ENCODE measurements at places on chromosomes 4 and X.

GRCh38 chr4:168831585-168831918 is 178.5 kb downstream of the CBR4 start:
- no peak for DNase-seq

DNA sequence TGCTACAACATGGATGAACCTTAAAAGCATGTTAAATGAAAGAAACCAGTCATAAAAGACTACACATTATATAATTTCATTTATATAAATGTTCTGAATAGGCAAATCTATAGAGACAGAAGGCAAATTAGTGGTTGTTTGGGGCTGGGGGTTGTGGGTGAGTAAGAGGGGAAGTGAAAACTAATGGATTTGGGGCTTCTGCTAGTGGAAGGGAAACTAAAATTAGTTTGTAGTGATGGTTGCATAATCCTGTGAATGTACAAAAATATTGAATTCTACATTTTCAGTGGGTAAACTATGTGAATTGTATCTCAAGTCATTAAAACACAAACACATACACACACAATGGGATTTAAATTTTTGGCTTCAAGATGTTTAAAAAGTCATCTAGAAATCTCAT is 25.4 kb upstream of the LIMCH1 start:
- DNase-seq = no peak

- DNase-seq = no peak
Observed at GRCh38 chr4:124132161-124132560, 580.4 kb downstream of the ANKRD50 start.

- no peak for DNase-seq
Observed at GRCh38 chr4:16106956-16107355, 23.1 kb upstream of the PROM1 start.

GRCh38 chr4:153758688-153759406 is 977 bp downstream of the RNF175 start:
- DNase-seq = peak; percentile 64

GRCh38 chr4:10104211-10104990 is 12.2 kb downstream of the WDR1 start:
- DNase-seq = no peak

DNA sequence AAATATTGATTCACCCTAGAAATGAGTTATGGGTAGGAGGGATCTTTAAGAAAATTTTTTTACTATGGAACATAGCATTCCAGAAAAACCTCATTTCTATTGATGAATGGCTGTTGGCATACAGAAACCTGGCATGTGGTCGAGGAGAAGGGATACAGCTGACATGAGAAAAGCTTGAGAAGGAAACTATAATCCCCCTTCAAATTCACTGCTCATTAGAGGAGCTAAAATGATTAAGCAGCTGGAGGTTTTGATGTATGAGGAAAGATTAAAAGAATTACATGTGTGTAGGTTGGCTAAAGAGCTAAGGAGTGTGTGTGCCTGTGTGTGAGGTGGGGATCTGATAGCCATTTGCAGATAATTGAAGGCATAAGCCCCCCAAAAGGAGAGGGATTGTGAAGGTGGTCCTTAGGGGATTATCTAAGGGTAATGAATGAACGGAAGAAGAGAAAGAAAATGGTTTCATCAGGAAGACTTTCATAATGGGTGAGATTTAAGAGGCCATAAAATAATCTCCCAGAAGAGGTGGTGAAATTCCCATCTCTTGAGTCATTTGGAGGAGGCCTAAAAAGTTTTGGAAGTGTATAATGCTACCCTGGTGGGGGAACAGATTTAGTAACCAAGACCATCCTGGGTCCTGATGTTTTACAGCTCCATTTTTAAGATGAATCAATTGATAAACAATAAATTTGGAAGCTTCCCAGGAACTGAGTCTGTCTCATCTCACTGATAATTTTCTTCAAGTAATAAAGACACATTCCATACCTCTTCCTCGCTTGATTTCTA is 272.0 kb upstream of the HAND2 start:
- DNase-seq = no peak

DNA sequence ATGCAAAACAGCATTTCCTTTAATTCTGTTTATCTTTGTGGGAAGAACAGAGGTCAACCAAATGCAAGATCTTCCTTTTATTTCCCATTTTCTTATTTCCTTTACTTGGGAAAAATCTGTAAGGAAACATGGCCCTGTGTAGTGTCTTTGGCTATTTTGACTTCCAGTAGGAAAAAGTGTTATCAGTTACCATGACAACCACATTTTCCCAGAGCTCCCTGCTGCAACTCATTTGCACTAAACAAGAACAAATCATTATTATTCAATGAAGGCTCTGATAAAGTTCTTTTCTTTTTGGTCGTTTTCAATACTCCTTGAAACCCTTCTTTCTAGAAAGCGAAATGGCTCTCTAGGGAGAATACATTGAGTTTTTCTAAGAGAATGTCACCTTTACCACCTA is 117.2 kb upstream of the DDX53 start:
- no peak for DNase-seq

DNA sequence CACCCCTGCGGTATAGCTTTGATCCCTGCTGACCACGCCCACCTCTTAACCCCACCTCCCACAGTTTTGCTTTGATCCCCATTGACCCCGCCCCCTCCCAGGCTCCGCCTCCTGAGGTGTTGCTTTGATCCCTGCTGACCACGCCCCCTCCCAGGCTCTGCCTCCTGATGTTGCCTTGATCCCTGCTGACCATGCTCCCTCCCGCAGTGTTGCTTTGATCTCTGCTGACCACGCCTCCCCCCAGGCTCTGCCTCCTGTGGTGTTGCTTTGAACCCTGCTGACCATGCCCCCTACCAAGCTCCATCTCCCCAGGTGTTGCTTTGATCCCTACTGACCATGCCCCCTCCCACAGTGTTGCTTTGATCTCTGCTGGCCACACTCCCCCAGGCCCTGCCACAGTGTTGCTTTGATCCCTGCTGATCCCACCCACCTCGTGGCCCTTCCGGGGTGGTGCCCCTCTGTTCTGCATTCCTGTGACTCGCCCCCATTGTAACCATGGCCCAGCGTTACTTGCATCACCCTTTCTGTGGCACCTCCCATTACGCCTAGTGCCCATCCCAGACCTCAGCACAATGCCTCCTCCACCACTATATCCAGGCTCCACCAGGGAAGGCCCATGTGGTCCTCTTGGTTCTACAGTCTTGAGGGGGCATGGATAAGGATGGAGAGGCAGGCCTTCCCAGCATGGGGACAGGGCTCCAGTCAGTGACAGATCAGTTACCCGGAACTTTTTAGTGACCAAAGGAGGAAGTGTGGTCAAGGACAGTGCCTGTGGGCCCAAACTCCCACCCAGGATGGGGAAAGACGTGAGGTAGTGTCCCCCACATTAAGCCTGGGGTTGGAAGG is 70.8 kb downstream of the ADRA2C start:
- DNase-seq = peak; percentile 17

GRCh38 chrX:154804957-154805695 is at the start of gene MPP1:
TSS of gene MPP1 (minus strand) at chrX:154805485. CDS start at chrX:154805373, 112 bp downstream.
- DNase-seq = peak; percentile 91

DNA sequence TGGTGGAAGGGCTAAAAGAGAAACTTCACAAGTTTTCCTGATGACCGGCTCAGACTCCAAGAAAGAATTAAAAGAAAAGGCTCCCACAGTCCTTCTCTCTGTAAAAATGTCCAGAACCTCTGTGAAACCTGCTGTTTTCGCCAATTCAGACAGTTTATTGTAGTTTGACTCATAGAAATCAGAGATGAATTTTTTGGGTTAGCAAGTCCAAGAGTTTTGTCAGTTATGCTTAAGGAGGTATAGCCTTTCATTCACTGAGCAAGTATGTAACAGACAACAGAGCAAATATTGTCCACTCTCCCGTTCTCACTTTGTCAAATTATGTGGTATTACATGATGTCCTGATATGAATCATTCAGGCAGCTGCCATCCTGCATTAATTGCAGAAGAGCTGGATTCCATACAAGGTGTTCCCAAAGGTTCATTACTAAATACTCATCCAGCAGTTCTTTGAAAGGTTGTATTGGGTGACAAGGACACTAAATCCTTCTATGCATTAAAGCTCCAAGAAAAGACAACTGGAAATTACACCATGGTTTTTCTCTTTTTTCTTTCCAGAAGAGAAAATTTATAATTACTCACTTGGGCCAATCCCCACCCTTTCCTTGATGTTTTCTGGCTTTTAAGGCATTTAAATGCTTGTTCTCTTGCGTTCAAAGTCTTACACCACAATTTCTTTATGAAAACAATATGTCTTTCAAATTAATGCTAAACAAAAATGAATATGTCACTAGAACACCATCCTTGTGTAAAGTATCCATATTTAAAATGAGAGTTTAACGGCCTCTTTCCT is 30.0 kb upstream of the PLAC1 start:
- no peak for DNase-seq

- no peak for DNase-seq
Observed at GRCh38 chr4:142567199-142567598, 278.9 kb downstream of the INPP4B start.

DNA sequence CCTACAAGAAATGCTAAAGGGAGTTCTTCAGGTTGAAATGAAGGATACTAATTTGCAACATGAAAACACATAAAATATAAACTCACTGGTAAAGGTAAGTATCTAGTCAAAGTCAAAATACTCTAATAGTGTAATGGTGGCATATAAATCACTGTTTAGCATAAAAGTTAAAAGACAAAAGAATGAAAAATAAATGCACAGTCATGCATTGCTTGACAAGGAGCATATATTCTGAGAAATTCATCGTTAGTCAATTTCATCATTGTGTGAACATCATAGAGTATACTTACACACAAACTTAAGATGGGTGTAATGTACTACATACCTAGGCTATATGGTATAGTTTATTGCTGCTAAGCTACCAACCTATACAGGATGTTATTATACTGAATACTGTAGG is 194.4 kb upstream of the PDE5A start:
- no peak for DNase-seq

DNA sequence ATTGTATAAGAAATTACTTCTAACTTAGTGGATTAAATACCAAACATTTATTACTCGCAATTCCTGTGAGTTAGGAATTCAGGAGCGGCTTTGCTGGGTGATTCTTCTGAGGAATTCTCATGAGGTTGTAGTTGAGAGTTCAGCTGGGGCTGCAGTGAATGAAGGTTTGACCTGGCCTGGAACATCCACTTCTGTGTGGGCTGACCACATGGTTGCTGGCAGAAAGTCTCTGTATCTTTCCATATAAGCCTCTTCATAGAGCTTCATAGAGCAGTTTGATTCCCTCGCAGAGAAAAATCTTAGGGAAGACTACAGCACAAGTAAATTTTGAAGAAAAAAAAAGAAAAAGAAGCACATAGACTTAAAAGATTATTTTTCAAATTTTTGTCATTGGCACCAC is 339.7 kb upstream of the NWD2 start:
- no peak for DNase-seq

- no peak for DNase-seq
Observed at GRCh38 chr4:52935317-52935716, 73.2 kb downstream of the RASL11B start.

DNA sequence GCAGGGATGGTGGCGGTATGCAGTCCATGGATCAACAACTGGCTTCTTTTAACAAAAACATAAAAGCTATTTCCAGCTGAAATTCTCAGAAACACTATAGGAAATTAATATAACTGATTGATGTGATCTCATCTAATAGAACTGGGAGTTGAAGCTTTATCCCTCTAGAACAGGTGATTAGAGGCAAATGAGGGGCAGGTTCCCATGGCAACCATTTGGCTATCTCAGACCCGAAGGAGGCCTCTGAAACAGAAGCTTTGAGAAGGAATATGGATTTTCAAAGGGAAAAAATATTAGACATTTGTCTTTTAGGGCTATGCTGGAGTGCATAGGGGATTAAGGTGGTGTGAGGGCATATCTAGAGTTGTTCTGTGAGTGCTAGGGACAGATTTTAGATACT is 50.0 kb downstream of the IGSF1 start:
- no peak for DNase-seq

DNA sequence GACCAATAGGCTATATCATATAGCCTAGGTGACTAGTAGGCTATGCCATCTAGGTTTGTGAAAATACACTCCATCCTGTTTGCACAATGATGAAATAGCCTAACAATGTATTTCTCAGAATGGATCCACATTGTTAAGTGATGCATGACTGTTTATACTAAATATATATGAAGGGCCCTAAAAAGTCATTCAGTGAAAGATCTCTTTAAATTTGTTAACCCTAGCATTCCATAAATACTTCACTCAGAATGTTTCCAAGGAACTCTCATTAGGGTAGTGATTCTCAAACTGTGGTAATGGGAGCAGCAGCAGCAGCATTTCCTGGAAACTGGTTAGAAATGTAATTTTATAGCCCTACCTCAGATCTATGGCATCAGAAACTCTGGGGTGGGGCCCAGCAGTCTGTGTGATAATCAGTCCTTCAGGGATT is 74.9 kb downstream of the PRRG1 start:
- no peak for DNase-seq

- no peak for DNase-seq
Observed at GRCh38 chrX:128929271-128930057, 593.8 kb downstream of the SMARCA1 start.

DNA sequence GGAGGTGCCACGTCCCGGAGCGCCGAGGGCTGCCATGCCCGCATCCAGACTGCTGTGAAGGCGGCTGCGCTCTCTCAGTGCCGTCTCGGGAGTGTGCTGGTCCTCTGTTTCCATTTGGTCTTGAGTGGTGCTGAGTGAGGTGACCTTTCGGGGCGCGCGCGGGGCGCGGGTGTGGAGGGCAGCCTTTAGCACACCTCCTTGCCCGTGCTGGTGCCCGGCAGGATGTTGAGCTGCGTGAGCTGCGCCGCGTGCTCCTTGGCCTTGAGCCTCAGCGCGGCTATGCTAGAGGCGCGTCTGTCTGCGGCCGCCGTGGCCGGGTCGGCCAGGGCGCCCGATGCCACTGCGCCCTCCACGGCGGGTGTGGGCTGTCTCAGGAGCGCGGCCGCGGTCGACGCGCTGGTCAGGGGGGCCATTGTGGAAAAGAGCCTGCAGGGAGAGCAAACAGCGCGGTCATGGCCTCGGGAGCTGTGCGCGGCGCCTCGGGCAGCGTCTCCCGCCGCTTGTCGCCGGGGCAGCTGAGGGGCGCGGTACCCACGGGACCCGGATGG is 11.2 kb downstream of the ARX start:
- DNase-seq = no peak

GRCh38 chrX:13360146-13360545 is 40.3 kb upstream of the ATXN3L start:
- peak; percentile 29 for DNase-seq

GRCh38 chr4:124737619-124738018 is 25.1 kb upstream of the ANKRD50 start:
- no peak for DNase-seq

DNA sequence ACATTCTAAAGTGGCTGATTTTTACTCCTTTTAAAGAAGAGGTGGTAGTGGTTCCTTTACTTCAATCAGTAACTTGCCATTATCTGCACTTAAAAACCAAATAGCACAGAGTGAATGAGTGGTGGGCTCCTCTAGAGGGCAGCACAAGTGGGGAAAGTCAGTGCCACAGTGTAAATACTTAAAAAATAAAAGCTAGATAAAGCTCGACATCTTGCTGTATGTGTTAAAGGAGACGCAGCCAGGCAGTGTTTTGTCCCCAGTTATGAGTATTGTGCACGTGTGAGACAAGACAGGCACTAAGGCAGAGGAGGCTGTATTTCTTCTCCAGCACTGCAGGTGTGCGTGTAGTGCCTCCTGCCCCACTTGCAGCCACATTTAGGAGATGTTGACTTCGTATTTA is 24.6 kb downstream of the NAP1L5 start:
- DNase-seq = peak; percentile 3

All from NCI-H1417 (cell line).